ENCODE measurements at places on chromosomes 11 and 22.
A peak's percentile ranks its signal among the peaks of the same experiment; 100 is the strongest.

- no peak for DNase-seq
These were observed at the start of gene ETS1 for GRCh38 chr11:128587415-128587814. Gene ETS1 (minus strand): TSS chr11:128587558. CDS start chr11:128573130, 14,428 bp downstream.

DNA sequence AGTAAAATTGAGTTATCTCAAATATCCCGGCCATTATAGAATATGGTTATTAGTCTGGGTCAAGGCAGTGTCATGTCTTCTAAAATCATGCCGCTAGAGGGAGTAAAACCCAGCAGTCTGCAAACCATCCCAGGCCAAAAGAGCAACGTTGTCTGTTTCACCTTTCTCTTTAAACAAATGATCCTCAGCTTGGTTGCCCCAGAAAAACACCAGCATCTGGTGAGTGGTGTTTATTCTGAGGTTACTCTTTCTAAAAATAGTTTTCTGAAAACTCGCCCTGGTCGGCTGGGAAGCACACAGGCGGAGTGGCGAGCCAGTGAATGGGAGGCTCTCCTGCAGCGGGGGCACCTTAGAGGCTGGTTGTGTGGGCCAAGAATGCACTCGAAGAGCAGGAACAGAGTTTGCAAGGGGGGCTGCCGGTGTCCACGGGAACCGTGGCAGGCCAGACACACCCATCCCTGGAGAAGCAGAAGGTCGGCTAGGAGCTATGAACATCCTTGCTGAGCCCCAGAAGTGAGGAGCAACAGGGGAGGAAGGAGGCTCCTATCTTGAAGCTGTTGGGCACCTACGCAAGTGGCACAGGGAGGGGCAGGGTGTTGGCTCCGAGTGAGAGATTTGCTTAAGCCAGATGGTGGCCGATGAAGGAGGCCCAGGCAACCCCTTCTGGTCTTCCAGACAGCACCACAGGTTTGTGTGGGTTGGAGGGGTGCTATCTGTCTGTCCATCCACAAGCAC lies 297.1 kb downstream of the ETS1 start:
- DNase-seq, result peak; percentile 90

- DNase-seq, result peak; percentile 86
These were observed 49.4 kb downstream of the CLMP start for GRCh38 chr11:123145661-123146060.

GRCh38 chr22:43305806-43306205 lies 37.4 kb downstream of the SCUBE1 start:
- no peak for DNase-seq

- peak; percentile 15 for DNase-seq
These were observed 114.0 kb downstream of the ZNF280B start for GRCh38 chr22:22394591-22394990.

DNA sequence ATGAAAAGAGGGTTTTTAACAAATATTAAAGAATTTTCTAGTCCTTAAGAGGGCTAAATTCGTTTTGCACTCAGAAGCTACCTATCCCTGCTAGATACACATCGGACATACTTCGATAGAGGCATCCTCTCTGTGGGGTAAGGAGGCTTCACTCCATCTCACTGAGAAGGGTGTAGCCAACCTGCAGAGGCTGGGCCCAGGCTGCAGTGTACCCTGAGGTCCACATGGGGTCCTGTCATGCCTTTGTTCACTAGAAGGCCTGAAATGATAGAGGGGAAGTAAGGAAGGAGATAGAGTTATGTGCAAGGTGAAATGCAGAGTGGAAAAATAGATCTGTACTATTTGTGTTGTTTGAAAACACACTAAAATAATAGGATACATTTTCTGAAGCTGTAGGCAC lies 45.6 kb downstream of the IGSF9B start:
- no peak for DNase-seq

Data from DMS79 treated with DMSO at 0.1 percent for 48 hours (cell line).